ENCODE measurements at places on chromosomes 6 and 20. TPM values are rescaled to one million over a fixed set of nuclear protein-coding genes. Genes with fewer than 3 reads are reported as not detected.

C20orf144 gene
- total RNA-seq = 0.13 TPM

SIRPG gene
- total RNA-seq = not detected

LPA gene
- total RNA-seq = 0.02 TPM

ITPR3 gene
- total RNA-seq = 45.8 TPM

TREM2 gene
- total RNA-seq = not detected

RSPO3 gene
- 91.7 TPM for total RNA-seq

DEFB124 gene
- not detected for total RNA-seq

BNIP5 gene
- not detected for total RNA-seq

IPCEF1 gene
- total RNA-seq = 0.16 TPM

PTPRA gene
- total RNA-seq = 36.2 TPM

SCUBE3 gene
- total RNA-seq = 0.03 TPM

SLC22A7 gene
- not detected for total RNA-seq

GSTA3 gene
- not detected for total RNA-seq

ENPP5 gene
- not detected for total RNA-seq

ZNF76 gene
- 9.4 TPM for total RNA-seq

GSTA2 gene
- total RNA-seq = 0.07 TPM

TBX18 gene
- 20.5 TPM for total RNA-seq

RUNX2 gene
- 1.2 TPM for total RNA-seq

PPARD gene
- 6.3 TPM for total RNA-seq

IL17A gene
- not detected for total RNA-seq

WFDC12 gene
- total RNA-seq = not detected

WFDC6 gene
- not detected for total RNA-seq

OR14J1 gene
- not detected for total RNA-seq

ERVFRD-1 gene
- not detected for total RNA-seq

IRAK1BP1 gene
- total RNA-seq = 0.72 TPM

NRSN2 gene
- total RNA-seq = 50.4 TPM

RAB23 gene
- 8.3 TPM for total RNA-seq

SEMG1 gene
- not detected for total RNA-seq

TNF gene
- total RNA-seq = 0.09 TPM

SIRPB2 gene
- total RNA-seq = 0.06 TPM

CST3 gene
- total RNA-seq = 428 TPM

SOBP gene
- total RNA-seq = 0.91 TPM

LINC00237 gene
- total RNA-seq = not detected

OLIG3 gene
- total RNA-seq = not detected
